ENCODE measurements at places on chromosomes 13 and 19. TPM values are rescaled to one million over a fixed set of nuclear protein-coding genes. Genes with fewer than 3 reads are reported as not detected.

Gene ENOX1
- total RNA-seq = 6.1 TPM

Gene PDX1
- not detected for total RNA-seq

Gene TSSK6
- total RNA-seq = 1.3 TPM

Gene ZNF677
- total RNA-seq = 21.5 TPM

Gene S1PR5
- 3.7 TPM for total RNA-seq

Gene TEX26
- total RNA-seq = not detected

DNA sequence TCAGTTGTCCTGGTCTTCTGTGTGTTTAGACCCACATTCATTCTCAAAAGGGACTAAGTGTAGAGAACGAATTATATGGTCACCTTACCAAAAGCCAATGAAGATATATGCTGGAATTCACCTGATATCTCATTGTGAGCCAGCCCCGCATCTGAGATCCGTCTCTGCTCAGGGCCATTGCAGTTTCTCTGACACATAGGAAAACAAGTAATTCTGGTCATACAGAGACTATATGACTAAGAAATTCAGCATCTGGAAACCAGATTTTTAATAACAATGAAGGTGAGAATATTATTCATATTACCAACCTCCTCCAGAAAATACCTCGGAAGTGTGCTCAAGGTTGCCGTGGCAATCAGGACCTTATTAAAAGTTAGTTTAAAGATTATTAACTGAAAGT, 278.6 kb upstream of the EDNRB start:
- DNase-seq = no peak

DNA sequence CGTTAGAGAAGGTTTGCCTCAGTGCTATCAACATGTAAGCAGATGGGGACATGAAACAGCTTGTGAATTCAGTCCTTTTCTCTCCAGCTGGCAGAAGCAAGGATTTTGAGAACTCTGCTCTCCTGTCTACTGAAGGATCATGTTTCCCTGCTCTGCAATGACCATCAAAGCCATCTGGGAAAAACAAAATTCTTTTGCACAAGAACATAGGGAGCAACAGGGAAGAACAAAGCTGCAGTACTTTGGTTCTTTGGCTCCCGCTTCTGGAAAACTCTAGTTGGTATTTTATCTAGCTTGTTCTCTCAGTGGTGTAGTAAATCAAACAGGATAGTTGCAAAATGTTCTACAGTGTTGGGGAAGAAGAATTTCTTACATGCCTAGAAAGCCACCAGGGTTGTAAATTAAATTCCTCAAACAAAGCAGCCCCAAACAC, 270.4 kb downstream of the ENOX1 start:
- no peak for DNase-seq

- no peak for DNase-seq
Measured at GRCh38 chr13:39099231-39099630, 61.0 kb downstream of the NHLRC3 start.

DNA sequence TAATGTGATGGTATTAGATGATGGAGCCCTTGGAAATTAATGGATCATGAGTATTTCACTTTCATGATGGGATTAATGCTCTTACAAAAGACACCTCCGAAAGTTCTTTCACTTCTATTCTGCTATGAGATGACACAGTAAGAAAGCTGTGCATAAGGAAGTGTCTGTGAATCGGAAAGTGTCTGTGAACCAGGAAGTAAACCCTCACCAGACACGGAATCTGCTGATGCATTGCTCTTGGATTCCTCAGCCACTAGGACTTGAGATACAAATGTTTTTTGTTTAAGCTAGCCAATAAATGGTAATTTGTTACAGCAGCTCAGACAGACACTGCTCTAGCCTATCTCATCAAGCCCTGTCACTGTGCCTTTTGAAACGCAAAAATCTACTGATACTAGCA, 440.4 kb upstream of the PRR20A start:
- no peak for DNase-seq

DNA sequence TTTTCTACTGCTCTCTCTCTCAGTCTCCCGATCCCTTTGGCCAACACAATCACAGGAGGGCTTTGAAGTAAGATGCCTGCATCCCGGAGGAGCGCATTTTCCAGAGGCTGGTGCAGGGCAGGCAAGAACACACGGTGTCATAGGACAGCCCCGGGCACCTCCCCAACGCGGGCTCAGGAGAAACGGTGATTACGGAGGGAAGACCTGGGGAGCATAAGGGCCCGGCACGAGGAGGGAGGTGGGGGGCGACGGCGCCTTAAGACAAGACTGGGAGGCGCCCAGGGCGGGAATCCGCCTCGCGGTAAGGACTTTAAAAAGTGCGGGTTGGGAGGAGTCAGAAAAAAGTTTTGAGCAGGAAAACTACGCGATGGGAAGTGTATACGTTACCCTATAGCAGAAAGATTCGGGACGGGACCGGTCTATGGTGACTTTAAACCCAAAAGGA, 18.7 kb upstream of the ZNF888 start:
- no peak for DNase-seq

- DNase-seq = no peak
Measured at GRCh38 chr19:8525401-8525684, 11.4 kb upstream of the ZNF414 start.

- DNase-seq = no peak
Measured at GRCh38 chr13:111975539-111976473, 91.1 kb upstream of the SOX1 start.

DNA sequence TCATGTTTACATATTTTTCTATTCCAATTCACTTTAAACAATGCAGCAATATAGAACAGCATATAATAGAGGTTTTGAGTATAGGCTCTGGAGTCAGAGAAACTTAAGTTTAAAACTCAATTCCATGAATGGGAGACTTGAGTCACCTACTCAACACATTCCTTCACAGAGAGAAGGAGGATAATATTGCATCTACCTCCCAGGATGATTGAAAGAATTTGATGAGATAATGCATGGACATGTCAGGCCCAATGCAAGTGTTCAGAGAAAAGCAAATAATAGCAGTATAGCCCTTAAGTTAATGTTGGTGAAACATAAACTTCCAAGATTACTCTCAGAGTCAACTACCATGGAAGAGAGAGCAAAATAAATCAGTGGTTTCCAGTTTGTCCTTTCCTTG, 170.2 kb downstream of the DCLK1 start:
- DNase-seq = no peak

- no peak for DNase-seq
Measured at GRCh38 chr19:4449022-4449638, 8.5 kb downstream of the UBXN6 start.

GRCh38 chr13:99335603-99336002, 28.4 kb upstream of the GPR183 start:
- DNase-seq = no peak

GRCh38 chr13:81713201-81713600, 1372.3 kb upstream of the SPRY2 start:
- DNase-seq = no peak

- DNase-seq = no peak
Measured at GRCh38 chr13:70172946-70173597, 64.8 kb upstream of the KLHL1 start.

Data from chondrocyte (in vitro differentiated cells).